ENCODE measurements at places on chromosomes 7 and 10.
A peak's percentile ranks its signal among the peaks of the same experiment; 100 is the strongest.

DNA sequence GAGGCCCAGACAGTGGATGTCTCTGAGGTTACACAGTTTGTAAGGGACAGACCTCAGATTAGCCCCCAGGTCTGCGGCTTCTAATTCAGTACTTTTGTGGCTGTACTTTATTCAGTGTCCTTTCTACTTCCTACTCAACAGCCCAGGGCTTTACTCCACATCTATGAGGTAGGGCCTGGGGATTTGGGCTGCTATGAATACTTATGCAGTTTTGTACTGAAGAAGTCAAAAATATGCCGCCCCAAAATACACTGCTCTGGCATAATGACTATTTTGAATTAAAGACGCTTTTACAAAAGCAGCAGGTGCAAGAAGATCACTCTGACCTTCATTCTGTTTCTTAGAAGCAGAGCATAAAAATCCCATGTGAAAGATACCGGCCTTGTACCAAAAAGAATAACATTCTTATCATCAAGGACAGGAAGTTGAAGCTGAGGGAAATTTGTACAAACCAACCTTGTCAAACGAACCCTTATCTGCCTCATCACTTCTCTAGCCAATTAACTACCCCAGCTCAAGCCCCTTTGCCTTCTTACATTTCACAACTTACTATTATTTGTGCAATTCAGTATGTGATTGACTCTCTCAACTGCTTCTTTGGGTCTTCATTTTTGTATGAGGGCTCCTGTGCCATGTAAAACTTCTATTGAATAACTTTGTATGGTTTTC, 26.1 kb upstream of the TRUB1 start:
- DNase-seq = no peak

- DNase-seq = no peak
These were observed 4.3 kb upstream of the YKT6 start for GRCh38 chr7:44196450-44196872.

DNA sequence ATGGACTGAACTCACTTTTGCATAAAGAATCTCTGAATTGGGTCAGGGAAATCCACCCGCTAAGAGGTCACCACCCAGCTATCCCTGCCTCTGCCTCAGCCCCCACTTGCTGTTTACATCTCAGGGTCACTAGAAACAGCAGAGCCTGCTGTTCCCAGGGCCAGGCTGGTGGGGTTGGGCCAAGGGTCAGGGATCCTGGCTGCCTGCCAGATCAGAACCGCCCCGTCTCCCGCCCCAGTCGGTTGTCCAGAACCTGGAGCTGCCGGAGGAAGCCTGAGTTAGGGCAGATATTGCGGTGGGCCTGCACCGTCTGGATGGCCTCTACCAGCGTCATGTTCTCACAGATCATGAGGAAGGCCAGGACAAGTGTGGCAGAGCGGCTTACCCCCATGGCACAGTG, 17.0 kb upstream of the SAMD8 start:
- no peak for DNase-seq

GRCh38 chr7:36079446-36080025, 73.5 kb upstream of the EEPD1 start:
- no peak for DNase-seq

DNA sequence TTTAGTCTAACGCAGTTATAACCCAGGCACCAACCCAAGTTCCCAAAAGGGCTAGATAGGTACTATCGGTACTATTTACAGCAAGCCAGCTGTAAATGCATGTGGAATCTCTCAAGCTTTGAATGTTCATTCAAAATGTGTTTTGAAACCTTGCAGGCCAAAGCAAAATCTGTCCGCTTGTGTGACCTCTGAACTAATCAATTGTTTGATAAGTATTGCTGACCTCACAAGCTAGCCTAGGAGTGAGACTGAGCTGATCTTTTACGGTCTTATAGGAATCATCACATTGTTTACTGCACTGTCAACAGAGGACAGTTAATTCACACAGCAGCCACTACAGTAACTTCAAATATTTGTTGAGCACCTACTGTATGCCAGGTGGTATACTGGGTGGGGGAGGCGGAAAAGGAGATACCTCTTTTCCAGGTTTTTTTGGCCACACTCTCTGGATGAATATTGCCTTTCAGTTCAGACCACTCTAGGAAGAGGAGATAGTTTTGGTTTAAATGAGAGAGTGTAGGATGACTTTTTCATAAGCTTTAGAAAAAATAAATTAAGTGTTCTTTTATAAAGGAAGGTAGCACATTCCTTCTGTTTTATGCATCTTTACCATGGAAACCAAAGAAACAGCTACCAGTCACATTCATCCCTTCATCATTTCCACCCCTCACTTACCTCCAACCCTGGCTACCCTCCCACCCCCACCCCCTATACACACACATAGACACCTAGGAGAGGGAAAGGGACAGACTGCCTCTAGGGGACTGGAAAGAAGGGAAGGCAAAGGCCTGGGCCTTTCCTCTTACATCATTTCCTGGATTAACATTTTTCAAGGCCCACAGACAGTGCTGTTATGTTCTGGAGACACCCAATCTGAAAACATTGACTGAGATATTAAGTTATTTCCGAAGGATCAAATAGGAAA, 2.4 kb downstream of the PAPSS2 start:
- DNase-seq = no peak

GRCh38 chr7:137169282-137169698, 174.2 kb downstream of the PTN start:
- DNase-seq = peak; percentile 39

GRCh38 chr7:20403331-20403730, 72.6 kb downstream of the ITGB8 start:
- no peak for DNase-seq

GRCh38 chr7:105580022-105580740, 1.1 kb downstream of the EFCAB10 start:
- DNase-seq = no peak

DNA sequence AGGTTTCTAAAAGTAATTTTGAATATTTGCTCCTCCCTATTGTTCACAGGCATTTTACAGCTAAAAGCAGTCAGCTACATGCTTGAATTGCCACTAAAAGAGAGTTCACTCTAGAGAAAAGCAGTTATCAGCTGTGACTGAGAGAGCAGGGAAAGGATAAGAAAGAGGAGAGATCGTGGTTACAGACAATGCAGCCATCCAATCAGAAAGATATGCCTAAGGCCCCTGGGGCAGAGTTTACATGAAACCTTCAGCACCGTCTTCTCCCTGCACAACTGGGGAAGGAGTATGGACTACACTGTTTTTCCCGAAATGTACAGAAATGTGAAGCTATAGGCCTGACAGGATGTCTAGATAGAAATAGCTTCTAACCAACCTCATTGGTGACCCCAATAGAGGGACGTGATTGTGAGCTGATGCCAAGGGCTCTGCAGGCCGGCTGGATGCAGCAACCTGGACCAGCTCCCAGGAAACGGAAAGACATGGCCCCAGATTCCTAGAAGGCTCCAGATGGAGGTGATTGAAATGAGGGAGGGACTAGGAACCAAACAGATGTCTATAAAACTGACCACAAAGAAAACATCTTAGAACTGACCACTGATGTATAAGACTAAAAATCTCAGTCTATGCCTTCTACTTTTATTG, 3.2 kb upstream of the VSTM4 start:
- no peak for DNase-seq

DNA sequence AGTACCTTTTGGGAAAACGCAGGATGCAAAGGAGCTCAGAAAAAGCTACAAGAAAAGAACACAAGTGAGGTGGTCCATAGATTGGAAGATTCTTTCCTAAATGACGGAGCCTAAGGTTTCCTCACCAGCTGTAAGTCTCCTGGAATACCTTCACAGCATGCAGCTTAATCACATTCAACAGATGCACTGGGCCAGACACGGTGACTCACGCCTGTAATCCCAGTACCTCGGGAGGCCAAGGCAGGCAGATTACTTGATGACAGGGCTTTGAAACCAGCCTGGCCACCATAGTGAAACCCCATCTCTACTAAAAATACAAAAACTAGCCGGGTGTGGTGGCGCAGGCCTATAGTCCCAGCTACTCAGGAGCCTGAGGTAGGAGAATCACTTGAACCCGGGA, 228.7 kb downstream of the FRMD4A start:
- DNase-seq = no peak

- no peak for DNase-seq
These were observed 55.1 kb upstream of the ZPBP start for GRCh38 chr7:50147951-50148808.

Data from hypothalamus (tissue), 51 donors.